ENCODE measurements at places on chromosomes 4 and X.

- DNase-seq = no peak
Measured at GRCh38 chr4:95563638-95564337, 15.0 kb upstream of the UNC5C start.

GRCh38 chr4:184575306-184575705, 73.9 kb downstream of the CASP3 start:
- DNase-seq = no peak

GRCh38 chr4:74823194-74823593, 28.9 kb upstream of the BTC start:
- DNase-seq = no peak

DNA sequence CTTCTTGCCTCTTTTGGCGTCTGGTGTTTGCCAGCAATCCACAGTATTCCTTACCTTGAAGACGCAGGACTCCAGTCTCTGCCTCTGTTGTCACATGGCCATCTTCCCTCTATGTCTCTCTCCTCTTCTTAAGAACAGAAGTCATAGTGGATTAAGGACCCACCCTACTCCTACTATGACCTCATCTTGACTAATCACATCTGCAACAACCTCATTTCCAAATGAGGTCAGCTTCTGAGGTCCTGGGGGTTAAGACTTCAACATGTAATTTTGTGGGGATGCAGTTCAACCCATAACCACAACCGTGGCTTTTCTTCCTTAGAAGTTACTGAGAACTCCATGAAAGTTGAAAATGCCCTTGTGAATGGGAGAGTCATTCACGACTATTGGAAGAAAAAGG, 23.3 kb downstream of the TLR8 start:
- DNase-seq = no peak

GRCh38 chr4:104616401-104616820, 121.7 kb upstream of the CXXC4 start:
- DNase-seq = no peak

DNA sequence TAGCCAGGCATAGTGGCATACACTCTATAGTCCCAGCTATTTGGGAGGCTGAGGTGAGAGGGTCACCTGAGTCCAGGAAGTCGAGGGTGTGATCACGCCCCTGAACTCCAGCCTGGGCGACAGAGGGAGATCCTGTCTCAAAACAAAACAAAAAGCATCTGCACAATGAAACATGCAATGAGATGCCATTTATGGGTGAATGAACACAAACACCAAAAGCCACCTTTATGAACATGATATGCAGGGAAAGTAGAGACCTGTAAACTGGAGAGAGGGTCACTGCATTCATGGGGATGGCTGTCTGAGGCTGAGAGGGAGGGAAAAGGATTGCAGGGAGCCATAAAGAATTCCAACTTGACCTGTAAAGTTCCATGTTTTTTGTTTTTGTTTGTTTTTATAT, 70.7 kb downstream of the EVC start:
- DNase-seq = no peak

GRCh38 chr4:82648356-82648755, 86.6 kb upstream of the TMEM150C start:
- no peak for DNase-seq

- no peak for DNase-seq
Measured at GRCh38 chrX:121221322-121221977, 174.0 kb downstream of the GLUD2 start.

GRCh38 chr4:57064811-57065711, 45.1 kb downstream of the IGFBP7 start:
- DNase-seq = no peak

DNA sequence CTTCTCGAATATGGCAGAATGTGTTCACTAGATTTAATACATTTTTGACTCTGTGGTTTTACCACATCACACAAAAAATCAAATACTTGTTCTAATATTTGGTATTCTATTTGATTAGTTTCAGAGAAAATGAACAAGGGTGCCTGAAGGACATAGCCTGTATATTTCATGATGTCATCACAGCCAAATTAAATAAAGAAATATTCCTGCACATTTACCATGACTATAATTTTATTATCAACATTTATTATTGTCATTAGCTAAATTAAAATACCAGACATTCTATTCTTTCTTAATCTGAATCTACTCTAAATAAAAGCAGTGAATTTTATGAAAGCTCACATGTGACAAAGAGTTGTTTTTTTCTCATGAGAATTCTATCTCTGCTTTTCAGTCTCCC, 980.5 kb downstream of the PCDH18 start:
- DNase-seq = no peak

DNA sequence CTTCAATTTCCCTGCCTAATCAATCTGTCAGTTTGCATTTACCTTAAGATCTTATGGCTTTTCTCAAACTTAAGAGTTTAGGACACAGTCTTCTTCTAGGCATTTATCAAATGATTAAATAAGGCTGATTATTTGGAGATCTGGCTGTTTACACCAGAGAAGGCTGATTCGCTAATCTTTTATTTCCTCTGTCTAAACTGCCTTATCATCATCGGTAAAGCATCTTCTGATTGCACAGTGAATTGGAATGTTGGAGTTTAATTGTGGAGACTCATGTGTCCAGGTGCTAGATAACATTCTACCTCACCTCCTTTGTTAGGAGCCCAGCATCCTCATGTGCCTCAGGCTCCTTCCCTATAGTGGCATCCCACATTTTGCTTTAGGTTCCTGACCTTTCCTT, 100.3 kb upstream of the DDIT4L start:
- no peak for DNase-seq

DNA sequence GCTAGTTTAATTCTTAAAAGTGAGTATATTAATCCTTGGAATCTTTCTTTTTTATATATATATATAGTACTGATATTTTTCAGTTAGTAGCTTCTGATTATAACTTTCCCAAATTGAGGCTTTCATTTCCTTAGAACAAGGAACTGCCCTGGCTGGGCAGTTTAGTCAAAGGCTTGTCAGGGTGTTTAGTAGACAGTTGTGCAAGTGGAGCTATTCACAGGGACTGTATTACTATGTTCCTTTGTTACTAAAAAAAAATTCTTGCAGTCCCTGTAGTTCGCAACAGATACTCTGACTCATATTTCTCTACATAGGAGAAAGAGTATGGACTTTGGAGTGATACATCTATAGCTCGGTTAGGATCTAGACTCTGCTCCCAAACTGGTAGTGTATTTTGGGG, 20.8 kb downstream of the USO1 start:
- no peak for DNase-seq

DNA sequence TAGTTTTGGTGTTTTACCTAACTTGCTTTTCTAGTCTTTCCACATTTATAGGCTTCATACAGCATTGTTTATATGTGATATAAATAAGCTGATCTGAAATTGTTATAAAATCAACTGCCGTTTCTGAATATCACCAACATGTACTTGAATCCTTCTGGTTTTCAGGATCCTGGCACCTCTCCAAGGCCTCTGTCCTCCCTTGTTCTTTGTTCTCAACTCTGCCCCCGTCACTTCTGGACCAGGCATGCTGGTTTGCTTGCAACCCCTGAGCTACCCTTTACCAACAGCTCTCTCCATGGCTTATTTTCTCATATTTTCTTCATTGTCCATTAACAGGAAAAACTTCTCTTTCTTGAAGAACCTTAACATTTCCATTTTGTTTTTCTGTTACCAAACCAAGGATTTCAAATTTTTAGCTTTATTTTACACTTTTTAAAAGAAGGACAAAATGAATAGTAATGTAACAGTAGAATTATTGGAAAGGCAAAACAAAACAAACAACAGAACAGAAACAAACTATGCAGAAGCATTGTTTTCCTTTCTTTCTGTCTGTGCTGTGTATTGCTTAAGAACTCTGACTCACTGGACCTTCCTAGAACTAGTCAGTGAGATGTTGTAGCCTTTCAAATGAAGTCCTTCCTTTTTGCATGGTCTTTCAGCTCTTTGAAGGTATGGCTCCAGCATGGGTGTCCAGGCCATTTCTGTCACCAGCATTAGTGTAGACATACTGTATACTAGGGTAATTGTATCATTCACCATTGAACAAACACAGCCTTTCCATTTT, 44.8 kb downstream of the BANK1 start:
- DNase-seq = no peak

DNA sequence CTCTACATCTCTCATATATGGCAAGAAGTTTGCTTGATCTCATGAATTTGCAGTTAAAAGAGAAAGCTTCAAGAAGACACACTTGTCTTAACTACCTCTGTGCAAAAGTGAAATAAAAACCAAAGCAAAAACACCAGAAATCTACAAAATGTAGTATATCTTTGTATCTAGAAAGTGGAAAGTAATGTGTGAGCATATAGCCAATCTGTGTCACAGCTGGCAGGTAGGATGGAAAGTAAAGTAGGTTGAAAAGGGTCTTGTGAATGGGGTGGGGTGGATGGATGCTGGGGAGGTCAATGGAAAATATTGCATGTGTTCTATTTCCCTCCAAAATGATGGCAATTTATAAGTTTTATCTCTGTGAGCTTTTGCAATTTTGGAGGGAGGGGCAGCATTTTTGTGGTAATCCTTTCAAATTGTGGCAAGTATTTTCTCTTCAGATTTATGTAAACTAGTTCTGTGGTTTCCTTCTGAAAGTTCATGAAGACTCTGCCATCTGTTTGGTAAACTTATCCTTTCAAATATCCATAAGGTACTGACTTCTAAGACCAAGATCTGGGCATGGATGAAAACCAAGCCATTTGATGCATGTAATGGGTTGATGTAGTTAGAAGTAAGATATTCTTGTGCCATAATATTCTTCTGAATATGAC, 215.9 kb upstream of the GIMD1 start:
- no peak for DNase-seq

- no peak for DNase-seq
Measured at GRCh38 chrX:39499996-39500395, 597.8 kb downstream of the BCOR start.

Measured in CD4-positive, alpha-beta T cell treated with Interleukin-2 at 100 ng/mL for 4 hours (primary cell).